ENCODE measurements at places on chromosomes 3 and 15.
A peak's percentile ranks its signal among the peaks of the same experiment; 100 is the strongest.

- no peak for DNase-seq
These were observed 20.2 kb downstream of the ST6GAL1 start for GRCh38 chr3:186950402-186951093.

GRCh38 chr3:175737646-175738572 lies 878.8 kb downstream of the NAALADL2 start:
- no peak for DNase-seq

DNA sequence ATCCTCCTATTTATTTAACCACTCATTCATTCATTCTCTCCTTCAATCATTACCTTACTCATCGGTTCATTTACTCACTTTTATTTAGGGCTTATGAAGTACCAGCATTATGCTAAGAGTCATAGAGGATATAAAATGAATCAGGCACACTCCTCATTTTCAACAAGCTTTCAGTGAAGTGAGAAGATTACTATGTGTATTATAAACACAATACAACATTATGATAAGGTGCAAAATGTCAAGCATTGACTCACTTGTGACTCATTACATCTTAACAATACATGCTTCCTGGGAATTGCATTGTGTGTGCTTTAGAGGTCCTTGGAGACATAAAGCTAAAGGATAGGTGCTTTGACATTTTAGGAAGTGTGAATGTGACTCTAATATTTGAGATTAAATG lies 60.4 kb downstream of the PLAAT1 start:
- DNase-seq: no peak

DNA sequence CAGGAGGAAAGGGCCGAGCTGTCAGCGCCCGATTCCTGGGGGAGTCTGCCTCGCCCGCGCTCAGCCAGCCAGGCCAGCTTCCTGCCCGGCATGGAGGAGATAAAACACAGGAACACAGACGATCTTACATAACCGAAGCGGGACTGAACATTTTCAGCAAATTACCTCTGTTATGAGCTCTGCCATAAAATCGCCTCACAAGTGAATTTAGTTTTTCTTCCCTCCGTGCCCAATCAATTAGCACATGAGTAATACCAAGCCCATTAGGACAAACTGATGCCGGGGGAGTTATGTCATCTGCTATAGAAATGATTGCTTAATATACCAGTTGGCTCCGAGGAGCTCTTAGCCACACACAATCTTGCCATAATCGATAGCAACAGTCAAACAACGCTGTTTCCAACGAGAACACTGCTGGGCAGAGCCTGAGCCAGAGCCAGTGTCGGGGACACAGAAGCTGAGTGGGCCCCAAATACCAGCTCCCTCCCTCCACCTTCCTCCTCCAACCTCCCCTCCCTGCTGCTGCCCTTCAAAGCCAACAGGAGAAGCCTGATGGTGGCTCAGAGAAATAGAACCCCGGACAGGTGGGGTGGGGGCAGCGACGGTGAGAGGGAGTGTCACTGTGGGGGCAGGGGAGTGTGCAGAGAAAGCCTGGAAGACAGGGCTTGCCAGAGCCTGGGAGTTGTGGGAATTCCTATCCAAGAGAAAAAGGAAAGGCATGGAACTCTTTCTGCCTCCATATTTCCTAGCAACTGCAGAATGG lies 279.4 kb upstream of the TLE3 start:
- DNase-seq: peak; percentile 32

DNA sequence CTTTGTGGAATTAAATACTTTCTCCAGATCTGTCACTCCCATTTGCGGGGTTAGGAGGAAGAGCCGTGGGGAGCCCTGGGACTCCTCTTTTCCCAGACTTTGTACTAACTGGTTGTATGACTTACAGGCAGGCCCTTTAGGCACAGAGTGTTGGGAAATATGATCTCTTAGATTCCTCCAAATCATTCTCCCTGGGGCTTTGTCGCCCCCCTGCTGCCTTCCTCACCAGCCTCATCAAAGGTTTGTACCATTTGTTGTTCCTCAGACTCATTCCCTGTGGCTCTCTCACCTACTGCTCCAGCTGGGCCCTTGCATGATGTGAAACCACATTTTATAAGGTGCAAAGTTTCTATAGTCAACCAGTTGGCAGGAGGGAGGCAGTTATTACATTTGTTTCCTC lies 56.4 kb downstream of the CRYGS start:
- DNase-seq: no peak

DNA sequence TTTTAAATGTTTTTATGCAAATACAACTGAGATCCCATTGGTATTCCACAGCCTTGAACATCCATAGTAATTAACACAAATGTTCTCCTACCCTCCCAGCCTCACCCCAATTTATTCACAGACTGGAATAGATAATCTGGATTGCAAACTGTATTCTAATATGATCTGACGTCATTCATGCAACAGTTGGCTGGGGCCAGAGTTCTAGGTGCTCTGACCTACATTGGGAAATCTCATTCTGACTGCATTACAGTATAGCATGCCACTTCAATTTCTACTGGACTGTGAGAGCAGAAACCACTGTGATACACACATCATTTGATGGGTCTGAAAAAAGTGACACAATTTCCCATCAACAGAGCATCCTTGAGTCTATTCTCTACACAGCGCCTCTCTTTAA lies 403.1 kb downstream of the MAGI1 start:
- no peak for DNase-seq

GRCh38 chr3:70312336-70312735 lies at the start of gene MDFIC2:
Gene MDFIC2, minus strand, starts transcription at chr3:70312638. Its CDS starts 665 bp downstream, at chr3:70311973.
- no peak for DNase-seq

DNA sequence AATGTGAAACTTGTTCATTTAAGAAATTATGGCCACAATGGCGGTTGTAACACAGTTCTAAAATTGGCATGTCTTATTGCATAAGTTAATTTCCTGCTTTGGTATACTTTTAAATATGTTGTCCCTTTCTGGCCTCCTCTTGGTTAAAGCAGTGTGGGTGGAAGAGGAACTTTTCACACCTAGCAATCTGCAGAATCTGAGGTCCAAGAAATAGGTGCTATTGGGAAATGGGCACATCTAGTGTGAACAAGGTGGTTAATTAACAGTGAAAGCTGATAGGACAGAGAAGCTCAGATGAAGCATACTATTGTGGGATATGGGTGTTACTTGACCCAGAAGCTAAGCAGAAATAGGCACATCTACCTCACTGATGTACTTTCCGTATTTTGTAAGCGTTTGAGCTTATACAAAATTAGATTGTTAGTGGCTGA lies 10.6 kb downstream of the CMC1 start:
- no peak for DNase-seq

DNA sequence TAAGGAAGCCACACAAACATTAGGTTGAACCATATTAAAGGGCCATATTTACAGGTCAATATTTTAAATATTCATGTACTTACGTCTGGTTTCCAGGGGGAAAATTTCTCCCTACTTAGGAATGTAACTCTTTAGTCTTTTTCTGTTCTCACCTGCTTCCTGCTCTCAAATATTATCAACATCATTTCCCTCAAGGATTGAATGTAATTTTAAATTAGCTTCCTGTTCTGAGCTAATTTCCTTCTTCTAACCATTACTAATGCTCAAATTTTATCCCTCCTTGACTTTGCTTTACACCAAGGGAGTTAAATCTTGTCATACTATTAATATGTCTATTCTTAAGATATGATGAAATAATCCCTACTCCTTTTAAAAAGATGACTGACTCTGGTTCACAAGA lies 103.4 kb upstream of the UBP1 start:
- no peak for DNase-seq

- no peak for DNase-seq
These were observed 206.1 kb upstream of the UBE2E2 start for GRCh38 chr3:22996920-22997571.

GRCh38 chr3:54962200-54962599 lies 34.3 kb upstream of the LRTM1 start:
- DNase-seq: no peak

- DNase-seq: no peak
These were observed 19.7 kb upstream of the CLN6 start for GRCh38 chr15:68249058-68249713.

DNA sequence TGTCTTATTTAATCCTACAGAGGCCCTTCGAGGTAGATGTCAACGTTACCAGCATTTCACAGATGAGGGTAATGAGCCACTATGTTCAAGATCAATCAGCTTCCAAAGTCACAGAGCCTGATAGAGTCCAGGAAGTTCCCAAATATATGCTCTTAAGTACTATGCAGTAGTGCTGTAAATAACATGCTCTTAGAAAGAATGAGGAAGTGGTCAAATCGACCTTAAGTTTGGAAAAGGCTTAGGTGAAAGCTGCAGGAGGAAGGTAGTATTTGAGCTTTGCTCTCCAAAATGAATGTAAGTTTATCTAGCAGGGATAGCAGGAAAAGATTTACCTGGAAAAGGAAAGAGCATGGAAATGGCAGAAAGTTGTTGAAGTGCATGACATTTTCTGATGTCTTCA lies 234.0 kb downstream of the RBMS3 start:
- DNase-seq: no peak

GRCh38 chr3:32430900-32431299 lies 39.2 kb downstream of the CMTM7 start:
- DNase-seq: no peak

DNA sequence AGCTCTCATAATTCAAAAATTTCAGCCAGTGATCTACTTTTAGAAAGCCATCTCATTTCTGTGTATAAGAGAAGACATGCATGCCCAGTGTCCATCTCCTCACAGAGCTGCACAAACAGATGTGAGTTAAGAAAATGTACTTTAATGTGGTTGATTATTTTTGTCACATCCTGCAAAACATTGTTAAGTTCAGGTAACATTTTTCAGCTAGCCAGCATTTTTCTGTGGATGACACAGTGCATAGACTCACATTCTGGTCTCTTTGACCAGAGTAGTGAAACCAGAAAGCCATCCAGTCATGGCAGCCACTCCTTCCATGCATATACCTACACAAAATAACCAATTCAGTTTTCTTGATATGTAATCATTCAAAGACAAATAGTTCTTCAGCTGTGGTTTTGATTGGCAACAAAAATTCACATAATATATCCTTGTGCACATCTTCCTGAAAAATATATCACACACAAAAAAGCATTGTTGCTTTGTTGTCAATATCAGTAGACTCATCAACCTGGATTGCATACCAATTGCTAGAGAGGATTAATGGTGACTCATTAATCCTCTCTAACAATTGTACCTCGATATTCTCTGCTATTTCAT lies 2.1 kb upstream of the PLSCR1 start:
- DNase-seq: no peak

- no peak for DNase-seq
These were observed 57.8 kb downstream of the GRIP2 start for GRCh38 chr3:14482271-14482721.

GRCh38 chr15:66459818-66460615 lies 37.5 kb downstream of the SNAPC5 start:
- no peak for DNase-seq

DNA sequence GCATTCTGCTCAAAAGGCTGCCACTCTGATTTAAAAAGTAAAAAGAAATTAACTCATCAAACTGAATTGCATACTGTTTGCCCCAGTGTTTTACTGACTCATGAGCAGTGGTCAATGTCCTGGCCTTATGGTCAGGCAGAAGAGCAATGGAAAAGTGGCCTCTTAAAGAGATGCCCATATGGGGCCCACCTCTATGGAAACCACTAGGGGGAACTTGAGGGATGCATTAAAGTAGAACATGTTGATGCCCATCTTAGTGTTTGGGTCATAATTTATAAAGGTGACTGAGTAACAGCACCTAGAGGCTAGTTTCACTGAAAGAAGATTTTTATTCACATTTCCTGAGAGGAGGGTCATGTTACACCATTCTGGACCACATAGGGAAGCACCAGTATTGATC lies 66.5 kb upstream of the RNU6-1 start:
- DNase-seq: no peak

GRCh38 chr3:54347060-54347459 lies 224.7 kb downstream of the CACNA2D3 start:
- no peak for DNase-seq

DNA sequence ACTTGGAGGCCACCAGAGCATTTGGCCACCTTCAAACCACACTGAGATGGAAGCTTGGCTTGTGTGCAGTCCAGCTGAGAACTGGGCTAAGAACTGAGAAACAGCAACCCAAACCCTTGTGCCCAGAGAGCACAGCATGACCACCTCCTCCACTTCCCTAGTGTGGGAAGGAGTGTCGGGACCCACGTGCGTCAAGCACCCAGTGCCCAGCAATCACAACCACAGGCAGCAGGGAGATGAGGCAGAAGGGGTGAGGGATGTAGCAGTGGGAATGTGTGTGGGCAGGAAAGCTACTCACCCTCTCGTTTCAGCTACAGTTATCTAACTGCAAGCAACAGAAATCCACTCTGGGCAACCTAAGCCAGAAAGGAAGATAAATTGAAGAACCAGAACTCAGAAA lies 25.0 kb upstream of the RFTN1 start:
- no peak for DNase-seq

DNA sequence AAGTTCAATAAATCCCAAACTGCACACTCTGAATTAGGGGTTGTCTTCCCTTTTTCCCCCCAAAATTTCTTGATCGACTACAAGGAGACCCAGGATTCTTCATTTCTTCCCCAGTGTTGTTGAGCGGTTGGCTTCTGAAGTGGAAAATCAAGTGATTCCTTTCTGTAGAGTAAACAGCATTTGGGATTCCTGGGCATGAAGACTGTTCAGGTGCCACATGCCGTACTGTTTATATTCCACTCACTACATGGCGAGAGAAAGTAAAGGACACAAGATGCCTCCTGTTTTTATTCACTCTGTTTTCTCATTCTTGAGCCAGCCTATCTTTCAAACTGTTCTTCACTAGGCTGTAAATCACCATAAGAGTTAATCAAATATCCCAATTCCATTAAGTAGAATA lies 12.6 kb downstream of the FSTL1 start:
- no peak for DNase-seq

DNA sequence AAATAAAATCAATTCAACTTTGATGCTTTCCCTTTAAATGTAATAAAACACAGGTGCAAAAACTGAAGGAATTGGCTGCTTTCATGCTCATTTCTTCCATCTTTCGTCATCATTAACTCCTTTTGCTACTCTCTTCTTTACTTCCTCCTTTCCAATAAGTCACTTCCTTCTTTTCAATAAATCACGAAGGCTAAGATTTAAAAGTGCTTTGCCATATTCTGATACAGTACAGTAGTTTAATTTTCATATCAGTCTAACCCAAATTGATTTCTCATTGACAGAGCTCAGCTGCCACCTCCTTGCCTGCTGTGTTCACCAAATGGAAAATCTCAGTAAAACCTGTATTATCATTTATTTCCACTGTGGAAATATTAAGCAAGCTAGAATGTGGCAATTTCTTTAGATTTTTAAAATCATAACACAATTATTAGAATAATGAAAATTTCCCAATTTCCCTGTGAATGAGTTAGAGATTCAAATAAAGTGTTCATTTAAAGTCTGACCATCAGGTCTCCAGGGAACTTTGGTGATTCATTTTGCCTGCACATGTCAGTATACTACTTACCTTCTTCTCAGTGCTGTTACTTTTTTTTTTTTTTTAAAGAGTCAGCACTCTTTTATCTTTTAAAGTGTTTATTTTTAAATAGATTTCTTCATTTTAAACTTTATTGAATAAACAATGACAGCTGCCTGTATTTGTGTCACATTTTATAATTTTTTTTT lies 41.6 kb downstream of the NANOGP8 start:
- DNase-seq: no peak

DNA sequence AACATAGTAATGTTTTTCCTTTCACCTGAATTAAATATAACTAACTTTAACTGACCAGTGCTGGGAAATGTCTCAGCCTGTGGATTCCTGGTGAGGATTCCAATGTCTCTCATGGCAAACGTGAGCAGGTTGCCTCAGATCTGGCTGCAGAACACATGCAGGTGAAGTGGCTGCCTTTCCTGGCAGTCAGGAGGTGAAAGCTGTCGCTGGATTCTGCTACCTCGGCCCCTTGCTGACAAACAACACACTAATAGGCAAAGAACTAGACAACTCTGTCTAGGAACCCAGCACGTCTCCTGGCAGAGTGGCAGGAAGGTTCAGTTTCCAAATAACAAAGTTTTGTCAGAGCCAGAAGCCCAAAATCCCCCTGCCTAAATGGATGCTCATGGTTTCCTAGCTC lies 400.8 kb upstream of the PPP2R3A start:
- DNase-seq: no peak

All from NCI-H1105 (cell line).